ENCODE measurements at places on chromosomes 11 and 22.

GRCh38 chr22:33116841-33117547 is 58.8 kb upstream of the SYN3 start:
- no peak for DNase-seq

DNA sequence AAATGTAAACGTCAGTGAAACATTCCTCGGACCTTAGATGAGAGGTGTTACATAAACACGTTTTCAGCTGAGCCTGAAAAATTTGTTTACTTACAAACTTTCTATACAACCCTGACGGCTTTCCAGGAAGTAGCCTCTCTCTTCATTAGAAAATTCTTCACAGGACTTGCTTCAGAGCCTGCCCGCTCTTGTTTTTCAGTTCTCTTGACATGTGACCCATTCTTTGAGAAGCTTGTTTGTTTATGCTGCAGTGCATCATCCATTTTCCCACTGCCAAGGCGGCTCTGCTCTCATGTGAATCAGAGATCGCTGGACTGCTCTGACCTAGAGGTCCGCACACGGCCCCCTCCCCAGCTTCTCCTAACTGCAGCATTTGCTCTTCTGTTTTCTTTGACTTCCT is 47.9 kb upstream of the ARHGAP42 start:
- DNase-seq, result peak; percentile 18

GRCh38 chr11:69799582-69799981 is 19.6 kb downstream of the FGF3 start:
- DNase-seq, result no peak

GRCh38 chr11:62142043-62142375 is 18.2 kb downstream of the INCENP start:
- no peak for DNase-seq

- DNase-seq, result no peak
Observed at GRCh38 chr11:132858223-132858622, 674.1 kb downstream of the OPCML start.

- no peak for DNase-seq
Observed at GRCh38 chr11:369336-370018, at the start of gene B4GALNT4. Gene B4GALNT4, plus strand, starts transcription at chr11:369499. Its CDS starts 305 bp downstream, at chr11:369804.

DNA sequence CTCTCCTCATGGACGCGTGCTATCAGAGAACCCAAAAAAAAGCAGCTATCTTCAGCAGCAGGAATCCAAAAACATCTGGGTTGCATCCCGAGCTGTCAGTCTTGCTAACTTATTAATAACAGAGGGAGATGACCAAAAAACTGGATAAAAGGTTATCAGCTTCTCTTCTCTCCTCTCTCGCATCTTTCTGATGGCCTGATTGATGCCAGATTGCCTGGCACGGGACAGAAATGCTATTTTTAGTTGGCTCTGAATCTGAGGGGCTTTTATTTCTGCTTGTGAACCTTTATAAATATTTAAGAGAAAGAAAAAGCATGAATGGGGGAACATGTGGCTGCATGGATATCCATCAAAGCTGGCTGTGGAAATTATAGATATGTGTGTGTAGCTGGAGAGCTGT is 230.3 kb downstream of the ETS1 start:
- no peak for DNase-seq

- DNase-seq, result no peak
Observed at GRCh38 chr11:126329644-126330211, 25.8 kb upstream of the ST3GAL4 start.

- no peak for DNase-seq
Observed at GRCh38 chr11:15867871-15868270, 488.5 kb downstream of the SOX6 start.

GRCh38 chr11:123428116-123428715 is 1.9 kb upstream of the GRAMD1B start:
- no peak for DNase-seq

DNA sequence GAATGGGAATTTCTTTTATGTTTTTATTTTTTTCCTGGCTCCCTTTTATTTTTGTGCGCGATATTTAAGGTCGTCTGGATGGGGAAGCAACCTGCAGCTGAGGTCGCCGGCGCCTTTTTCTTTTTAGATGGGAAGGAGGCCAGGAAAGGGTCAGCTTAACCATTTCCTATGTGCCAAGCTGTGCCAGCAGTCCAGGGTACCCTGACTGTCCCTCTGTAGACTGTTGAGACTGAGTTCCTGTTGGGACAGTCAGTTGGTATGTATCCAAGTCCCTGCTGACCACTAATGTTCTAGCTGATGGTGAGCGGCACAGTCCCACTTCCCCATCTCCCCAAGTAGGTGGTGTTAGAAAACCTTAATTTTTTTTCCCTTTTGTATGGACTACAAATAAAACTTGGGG is 10.5 kb downstream of the RBM14 start:
- no peak for DNase-seq

- DNase-seq, result no peak
Observed at GRCh38 chr11:96014217-96014616, 90.3 kb upstream of the MTMR2 start.

- DNase-seq, result peak; percentile 30
Observed at GRCh38 chr11:14499178-14499559, 442 bp downstream of the COPB1 start.

DNA sequence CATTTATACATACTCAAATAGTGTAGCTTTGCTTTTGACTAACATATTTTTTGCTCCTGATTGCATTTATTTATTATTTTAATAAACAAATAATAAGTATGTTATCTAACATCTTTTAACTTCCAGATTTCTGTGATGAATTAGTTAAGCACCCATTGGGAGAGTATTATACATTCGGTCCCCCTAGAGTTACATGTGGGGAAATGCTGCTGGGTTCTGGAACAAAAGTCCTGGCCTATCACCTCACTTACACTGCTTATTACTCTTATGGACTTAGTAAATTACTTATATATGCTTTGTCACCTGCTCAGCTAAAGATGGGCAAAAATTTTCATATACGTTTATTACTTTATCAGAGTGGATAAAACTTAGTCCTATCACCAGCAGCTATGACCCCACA is 1163.0 kb downstream of the FAM181B start:
- DNase-seq, result no peak

DNA sequence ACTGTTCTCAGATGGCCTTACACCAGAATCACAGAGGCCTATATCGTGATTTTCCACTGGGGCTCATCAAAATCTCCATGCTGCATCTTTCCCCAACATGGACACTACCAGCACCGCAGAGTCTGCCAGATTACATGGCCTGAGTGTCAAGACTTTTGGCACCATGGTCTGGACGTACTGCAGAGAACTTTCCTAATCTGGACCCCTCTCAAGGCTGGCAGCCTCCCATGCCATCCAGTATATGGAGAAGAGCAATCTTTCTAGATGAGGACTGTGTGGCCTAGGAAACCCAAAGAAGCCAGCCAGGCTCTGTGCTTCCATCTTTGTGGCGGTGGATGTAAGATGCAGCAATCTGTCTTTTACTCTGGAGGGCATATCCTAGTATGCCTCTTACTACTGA is 139.2 kb downstream of the ADAMTS15 start:
- DNase-seq, result no peak

DNA sequence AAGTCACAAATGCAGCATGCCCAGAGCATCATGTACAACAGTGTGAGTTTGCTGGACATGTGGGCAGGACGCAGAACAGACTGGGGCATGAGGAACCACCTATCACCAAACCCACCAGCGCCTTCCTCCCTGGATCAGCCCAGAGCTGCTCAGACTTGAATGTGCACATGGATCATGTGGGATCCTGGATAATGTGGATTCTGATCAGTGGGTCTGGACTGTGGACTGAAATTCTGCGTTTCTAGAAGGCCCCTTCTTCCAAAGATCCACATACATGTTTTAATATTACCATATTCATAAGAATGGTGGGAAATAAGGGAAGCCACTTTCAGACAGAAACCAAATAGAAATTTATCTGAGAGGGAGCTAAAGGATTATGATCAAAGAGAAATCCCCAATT is 85.6 kb upstream of the VPREB1 start:
- DNase-seq, result no peak

GRCh38 chr11:75238595-75239440 is 1.8 kb upstream of the TPBGL start:
- DNase-seq, result peak; percentile 6

DNA sequence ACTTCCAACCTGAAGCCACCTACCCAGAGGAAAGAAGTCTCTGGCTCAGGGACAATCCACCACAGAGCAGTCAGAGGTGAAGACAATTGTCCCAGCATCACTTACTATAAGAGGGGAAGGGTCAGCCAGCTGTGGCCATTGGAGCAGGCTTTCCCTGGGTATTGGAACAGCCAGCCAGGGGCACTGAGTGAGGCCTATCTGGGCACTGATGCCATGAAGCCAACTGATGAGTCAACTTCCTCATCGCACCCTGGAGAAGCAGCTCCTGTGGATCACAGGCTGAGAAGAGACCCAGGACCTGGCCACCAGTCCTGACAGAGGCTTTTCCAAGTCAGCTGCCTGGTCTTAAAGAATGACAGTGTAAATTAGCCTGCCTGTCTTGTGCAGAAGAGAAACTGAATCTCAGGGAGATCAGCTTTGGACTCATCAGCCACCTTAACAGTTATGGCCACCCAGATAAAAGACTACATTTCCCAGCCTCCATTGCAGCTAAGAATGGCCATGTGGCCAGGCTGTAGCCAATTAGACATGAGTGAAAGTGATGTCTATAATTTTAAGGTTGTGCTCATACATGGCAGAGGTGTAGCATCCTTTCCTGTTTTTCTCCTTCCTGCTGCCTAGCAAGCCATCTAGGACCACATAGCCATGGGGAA is 19.0 kb downstream of the CHST1 start:
- DNase-seq, result no peak

DNA sequence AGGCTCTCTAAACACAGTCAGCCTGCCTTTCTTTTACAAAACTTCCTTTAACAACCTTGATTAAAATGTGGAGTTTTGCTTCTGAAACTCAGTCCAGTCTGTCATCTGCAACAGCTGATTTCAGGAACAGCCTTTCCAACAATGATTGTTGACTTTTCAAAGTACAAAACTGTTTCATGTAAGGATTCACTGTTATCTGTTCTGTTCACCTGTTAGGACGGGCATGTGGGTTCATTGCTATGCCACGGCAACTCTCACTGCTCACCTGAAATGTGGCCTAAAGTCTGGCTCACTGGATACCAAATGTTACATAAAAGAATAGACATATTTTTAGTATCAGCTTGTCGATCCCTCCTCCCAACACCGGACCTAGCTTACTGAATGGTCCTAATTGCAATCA is 242.8 kb downstream of the LUZP2 start:
- no peak for DNase-seq

DNA sequence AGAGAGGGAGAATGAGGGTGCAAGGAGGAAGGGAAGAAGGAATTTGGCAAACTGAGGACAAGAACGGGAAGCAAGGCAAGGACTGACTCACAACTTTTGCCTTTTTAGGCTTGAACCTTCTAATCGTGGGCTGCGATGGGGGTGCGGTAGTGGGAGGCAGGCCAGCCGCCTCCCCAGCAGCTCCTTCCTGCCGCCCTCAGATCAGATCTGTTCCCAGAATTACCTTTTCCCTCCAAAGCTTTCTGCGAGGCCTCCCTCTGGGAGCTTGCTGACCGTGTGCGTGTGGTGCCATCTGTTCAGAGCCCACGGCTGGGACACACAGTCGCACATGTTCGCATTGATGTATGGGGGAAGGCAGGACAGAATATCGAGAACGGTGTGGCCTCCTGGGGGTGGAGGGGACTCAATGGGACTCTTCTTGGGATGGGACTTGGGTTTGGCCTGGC is 86.9 kb upstream of the PARVA start:
- no peak for DNase-seq

GRCh38 chr11:46392421-46393230 is 1.1 kb upstream of the CHRM4 start:
- DNase-seq, result peak; percentile 68

GRCh38 chr11:1402355-1403077 is 12.8 kb downstream of the BRSK2 start:
- no peak for DNase-seq

DNA sequence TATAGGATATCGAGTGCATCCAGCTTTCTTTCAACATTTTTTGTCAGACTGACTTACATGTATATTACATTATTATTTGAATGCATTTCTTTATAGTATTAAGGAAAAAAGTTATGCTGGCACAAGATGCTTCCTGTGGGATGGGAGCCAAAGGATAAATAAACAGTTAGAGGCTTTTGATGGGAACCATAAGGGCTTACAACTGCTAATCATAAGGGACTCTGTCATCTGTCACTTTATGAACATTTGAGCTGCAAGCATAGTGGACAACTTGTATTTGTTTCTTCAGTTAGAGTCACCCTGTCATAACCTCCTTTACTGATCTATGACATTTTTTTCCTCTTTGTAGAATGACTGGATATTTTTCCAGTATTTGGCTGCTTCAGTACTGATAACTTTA is 132.4 kb upstream of the CHORDC1 start:
- no peak for DNase-seq

GRCh38 chr11:132455044-132455443 is 1077.3 kb downstream of the OPCML start:
- DNase-seq, result no peak

- DNase-seq, result no peak
Observed at GRCh38 chr11:67561971-67562619, 21.5 kb upstream of the GSTP1 start.

DNA sequence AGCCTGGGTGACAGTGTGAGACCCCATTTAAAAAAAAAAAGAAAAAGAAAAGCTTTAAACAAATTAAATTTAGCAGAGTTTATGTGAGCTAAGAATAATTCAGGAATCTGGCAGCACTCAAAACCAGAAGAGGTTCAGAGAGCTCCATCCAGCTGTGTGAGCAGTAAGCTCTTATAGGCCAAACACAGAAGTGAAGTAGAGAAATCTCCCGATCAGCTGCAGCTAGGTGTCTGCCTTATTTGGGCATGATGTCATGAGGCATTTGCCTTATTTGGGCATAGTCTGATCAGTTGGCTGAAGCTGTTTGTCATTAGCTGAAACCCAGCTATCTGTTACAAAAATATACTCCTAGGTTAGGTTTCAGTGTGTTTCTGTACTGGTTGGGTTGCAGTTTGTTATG is 8.2 kb downstream of the MS4A15 start:
- no peak for DNase-seq

GRCh38 chr11:23586173-23586572 is 725.9 kb upstream of the CCDC179 start:
- DNase-seq, result no peak
